HCT116 (cell line): ENCODE measurements at places on chromosomes 13 and 19.

DNA sequence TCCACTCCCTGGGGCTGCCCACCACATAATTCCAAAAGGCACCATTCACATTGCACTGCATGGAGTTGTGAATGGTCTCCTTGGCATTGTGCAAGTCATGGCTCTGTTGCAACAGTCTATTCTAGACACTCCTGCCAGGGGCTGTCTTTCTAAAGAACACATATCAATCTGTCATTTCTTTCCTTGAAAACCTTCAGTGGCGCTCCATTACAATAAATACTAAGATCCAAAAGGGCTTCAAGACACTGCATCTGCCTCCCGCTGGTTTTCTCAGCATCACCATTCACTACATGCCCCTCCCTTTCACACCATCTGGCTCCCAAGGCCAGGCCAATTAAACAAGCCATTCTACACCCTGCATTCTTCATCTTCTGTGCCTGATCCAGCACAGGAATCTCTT is 32.2 kb upstream of the TM9SF2 start:
- DNase-seq: no peak

DNA sequence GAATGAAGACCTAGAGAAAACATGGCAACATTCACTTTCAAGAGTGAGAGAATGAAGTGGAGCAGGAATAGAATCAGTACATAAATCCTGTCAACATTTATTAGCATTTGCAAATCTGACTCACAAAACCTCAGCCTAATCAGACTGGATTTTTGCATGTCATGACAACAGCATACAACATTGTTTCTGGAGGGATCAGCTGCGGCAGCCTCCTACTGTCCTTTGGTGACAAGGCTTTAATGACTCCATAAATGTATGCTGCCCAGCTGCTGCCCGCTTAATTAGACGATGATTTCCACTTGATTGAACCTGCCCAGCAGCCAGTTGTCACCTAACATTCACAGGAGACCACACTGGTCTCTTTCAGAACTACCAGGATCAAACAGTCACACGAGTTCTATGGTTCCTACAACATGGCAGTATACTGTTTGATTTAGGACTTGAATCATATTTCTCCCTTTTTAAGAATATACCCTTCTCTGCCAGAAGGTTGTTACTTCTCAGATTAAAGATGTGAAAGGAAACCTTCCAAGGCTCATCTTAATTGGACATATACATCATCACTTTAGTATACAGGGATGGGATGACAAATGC is 9.3 kb downstream of the EBPL start:
- DNase-seq: no peak

DNA sequence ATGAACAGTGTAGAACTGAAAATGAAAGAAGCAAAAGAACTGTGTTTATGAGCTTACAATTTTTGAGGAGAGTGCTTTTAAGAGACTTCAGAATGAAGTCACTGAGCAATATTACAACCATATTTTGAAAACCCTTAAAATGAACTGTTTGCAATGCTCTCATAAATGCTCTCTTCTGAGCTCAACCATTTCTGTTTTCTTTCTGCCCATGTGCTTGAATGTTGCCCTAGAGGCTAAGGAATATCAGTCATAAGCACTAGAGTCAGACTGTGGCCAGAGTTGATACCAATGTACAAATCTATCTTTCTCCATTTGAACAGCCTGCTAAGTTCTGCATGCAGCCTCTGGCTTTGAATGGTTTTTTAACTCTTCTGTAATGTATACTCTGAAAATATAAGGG is 1092.8 kb downstream of the PCDH9 start:
- DNase-seq: no peak

GRCh38 chr19:8884416-8884815 is 52.2 kb downstream of the MBD3L1 start:
- DNase-seq: no peak

GRCh38 chr13:62375653-62376052 is 960.0 kb upstream of the PCDH20 start:
- no peak for DNase-seq

DNA sequence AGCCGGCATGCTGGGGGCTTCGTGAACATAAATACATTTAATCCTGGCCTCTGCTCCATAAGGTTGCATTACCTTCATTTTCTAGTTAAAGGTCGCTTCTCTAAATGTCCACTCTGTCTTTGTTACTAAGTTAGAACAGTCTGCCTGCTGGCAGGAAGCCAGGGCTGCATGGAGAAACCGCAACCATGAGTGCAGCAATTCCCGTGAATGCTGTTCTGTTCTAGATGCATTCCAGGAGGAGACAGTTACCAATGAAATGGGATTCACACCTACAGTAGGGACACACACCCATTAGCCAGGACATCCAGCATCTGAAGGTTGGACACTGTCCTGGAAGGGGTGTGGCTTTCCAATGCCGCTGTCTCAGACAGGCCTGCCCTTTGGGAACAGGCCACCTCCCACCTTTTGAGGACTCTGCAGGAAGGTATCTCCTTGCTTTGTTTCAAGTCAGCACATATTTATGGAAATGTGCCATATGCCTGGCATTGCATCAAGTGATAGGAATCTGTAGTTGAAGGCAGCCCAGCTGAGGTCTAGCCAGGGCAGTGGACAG is 129.7 kb downstream of the SLC7A1 start:
- DNase-seq: no peak

GRCh38 chr19:47376589-47377144 is 27.6 kb downstream of the DHX34 start:
- DNase-seq: no peak

DNA sequence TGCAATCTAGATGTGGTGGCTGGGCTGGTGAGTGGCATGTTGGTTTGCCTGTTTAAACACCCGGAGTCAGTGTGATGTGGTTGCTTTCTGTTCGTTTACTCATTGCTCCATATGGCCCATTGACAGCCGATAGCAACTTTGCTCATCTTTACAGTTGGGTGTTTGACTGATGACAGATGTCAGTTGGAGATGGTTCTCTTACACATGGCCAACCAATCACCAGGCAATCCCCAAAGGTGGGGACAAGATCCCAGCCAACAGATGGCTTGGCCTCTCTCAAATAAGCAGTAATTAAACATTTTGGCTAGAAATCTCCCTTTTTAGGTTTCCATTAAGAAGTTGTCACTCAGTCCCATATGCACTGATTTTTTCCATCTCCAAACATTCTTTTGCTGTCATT is 497.1 kb upstream of the ARGLU1 start:
- DNase-seq: no peak

GRCh38 chr13:109110159-109110558 is 480.7 kb downstream of the MYO16 start:
- no peak for DNase-seq

DNA sequence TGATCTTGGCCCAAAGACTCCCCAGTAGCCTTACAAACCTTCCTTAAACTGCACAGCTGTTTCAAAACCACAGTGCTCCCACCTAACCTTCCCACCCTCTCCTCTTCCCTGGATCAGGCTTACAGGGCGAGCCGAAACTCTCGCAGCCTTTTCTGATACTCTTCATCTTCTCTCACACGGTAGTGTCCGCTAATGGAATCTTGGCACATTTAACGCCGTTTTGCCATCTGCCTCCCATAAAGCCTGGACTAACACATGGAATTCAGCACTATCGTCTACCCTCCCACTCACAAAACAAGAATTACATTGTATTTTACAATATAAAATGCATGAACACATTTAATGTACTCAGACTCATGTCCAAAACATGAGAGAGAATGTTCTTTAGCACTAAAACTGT is 135.9 kb downstream of the RAP2A start:
- no peak for DNase-seq

GRCh38 chr19:14433554-14434501 is 722 bp downstream of the PKN1 start:
- no peak for DNase-seq

DNA sequence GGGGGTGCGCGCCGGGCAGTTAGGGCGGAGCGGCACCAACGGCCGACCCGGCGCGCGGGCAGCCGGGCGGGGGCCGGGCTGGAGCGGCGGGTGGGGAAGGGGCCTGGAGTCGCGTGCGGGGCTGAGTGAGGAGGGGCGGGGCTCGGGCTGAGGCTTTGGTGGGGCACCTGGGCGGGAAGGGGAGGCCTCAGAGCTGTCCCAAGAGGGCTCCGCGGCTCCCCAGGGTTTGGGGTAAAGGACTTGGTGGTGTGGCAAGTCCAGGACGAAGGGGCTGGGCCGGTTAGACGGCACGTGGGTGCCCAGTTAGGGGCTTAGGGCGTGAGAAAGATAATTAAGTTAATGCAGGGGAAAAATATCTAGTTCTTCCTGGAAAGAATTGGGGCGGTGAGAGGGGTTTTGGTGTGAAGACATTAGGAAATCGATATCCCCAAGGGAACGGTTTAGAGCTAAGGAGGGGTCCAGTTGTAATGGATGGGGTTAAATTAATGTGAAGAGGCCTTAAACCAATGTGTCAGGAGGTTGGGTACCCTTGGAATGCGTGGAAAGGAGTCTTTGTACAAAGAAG is 496 bp downstream of the ZNF574 start:
- DNase-seq: no peak

GRCh38 chr19:8513036-8513686 is 806 bp downstream of the ZNF414 start:
- no peak for DNase-seq

- DNase-seq: no peak
Observed at GRCh38 chr19:16887353-16888265, 1.2 kb upstream of the F2RL3 start.

DNA sequence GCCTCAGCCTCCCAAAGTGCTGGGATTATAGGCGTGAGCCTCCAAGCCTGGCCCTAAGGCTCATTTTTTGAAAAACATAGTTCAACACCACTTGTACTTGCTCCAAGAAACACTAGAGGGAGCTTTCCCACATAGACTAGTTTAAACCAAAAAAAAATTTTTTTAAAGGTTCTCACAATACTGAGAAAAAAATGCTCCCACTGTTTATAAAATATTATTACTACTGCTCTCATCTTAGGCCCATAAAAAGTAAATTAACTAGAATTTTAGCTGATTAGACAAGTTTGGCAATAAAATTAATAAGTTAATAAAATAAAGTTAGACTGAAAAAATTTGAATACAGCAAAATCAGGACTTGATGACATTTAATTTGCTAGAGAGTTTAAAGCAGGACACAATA is 109.5 kb downstream of the TBC1D4 start:
- no peak for DNase-seq

- DNase-seq: no peak
Observed at GRCh38 chr19:17389288-17389687, 4.7 kb downstream of the CCDC194 start.

DNA sequence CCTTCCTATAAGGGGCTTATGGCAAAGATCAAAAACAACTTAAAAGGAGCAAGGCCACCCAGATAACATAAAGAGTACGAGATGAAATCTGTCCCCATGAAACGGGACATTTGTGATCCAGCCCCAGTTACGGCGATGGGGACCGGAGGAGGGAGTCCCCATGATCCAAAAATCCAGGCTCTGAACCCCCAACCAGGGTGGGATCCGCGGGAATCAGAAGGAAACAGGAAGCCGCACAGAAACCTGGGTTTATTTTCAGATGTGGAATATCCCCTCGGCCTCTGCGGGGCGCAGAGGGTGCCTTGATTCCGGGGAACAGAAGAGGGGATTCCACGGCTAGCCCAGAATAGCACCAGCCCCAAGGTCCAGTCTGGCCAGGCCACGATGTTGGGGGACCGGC is 5.0 kb downstream of the PTPRS start:
- no peak for DNase-seq

DNA sequence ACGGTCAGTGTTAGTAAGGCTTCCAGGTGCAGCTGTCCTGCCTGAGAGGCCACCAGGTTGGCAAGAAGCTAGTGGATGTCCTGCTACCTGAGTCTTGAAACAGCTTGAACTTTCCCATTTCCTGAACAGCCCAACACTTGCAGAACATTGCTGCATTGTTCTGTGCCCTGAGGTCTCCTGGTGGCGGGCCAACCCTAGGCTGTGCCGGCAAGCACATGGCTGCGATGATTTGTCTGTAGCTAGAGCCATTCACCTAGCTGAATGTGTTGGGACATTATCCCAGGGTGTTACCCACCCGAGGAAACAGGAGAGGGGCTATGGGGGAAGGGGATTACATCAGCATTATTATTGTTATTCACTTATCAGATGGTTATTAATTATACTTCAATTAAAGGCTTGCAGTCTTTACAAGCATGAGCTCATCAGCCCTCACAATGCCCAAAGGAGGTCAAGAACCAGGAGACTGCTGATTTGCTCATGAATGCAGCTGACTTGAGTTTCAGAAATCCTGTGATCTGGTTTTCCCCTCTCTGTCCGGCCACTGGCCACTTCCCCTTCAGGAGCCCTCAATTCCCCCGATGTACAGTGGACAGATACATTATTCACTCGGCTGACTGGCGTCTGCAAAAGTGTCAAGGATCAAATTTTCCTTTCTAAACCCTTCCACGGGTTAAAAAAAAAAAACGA is 187.6 kb upstream of the TSC22D1 start:
- no peak for DNase-seq

DNA sequence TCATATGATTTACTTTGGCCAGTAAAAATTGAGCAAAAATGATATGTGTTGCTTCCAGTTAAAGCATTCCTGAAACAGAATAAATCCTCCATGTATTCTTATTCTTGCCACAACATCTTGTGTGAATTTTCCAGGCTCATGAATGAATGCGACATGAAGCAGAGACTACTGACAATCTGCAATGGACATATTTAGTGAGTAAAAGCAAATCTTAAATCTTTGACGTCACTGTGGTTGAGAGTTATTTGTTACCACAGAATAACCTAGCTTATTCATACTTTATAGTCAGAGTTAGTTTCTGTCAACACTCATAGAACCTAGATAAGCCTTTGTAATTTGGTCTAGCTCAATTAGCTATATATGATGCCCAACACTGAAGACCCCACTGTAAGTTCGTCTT is 1443.1 kb downstream of the PCDH9 start:
- no peak for DNase-seq

DNA sequence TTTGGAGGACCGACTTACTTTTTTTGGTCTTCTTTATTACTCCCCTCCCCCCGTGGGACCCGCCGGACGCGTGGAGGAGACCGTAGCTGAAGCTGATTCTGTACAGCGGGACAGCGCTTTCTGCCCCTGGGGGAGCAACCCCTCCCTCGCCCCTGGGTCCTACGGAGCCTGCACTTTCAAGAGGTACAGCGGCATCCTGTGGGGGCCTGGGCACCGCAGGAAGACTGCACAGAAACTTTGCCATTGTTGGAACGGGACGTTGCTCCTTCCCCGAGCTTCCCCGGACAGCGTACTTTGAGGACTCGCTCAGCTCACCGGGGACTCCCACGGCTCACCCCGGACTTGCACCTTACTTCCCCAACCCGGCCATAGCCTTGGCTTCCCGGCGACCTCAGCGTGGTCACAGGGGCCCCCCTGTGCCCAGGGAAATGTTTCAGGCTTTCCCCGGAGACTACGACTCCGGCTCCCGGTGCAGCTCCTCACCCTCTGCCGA is 409 bp downstream of the FOSB start:
- DNase-seq: no peak
